ENCODE measurements at places on chromosomes 7 and 10.

DNA sequence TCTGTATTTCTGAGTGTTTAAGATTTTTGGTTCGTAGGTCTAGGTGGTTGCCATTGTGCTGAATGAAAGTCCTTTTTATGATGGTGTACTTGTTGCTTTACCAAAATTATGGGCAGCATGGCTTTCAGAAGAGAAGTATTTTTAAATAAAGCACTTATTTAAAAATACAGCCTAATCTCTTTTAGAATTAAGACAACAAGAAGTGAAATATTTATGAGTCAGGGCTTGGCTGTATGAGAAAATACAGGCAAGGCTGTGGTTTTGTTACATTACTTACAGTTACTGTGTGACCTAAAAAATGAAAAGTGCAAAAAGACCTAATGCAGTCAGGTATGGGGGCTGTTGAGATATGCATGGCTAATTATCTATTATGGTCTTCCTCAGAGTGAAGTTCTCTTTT lies 185.2 kb upstream of the PPP1R3A start:
- no peak for DNase-seq

GRCh38 chr7:103341466-103341865 lies 3.1 kb downstream of the DNAJC2 start:
- DNase-seq = no peak

- no peak for DNase-seq
These were observed 26.2 kb upstream of the INPP5A start for GRCh38 chr10:132511121-132512051.

GRCh38 chr10:106189292-106189691 lies 975.2 kb downstream of the SORCS1 start:
- DNase-seq = no peak

DNA sequence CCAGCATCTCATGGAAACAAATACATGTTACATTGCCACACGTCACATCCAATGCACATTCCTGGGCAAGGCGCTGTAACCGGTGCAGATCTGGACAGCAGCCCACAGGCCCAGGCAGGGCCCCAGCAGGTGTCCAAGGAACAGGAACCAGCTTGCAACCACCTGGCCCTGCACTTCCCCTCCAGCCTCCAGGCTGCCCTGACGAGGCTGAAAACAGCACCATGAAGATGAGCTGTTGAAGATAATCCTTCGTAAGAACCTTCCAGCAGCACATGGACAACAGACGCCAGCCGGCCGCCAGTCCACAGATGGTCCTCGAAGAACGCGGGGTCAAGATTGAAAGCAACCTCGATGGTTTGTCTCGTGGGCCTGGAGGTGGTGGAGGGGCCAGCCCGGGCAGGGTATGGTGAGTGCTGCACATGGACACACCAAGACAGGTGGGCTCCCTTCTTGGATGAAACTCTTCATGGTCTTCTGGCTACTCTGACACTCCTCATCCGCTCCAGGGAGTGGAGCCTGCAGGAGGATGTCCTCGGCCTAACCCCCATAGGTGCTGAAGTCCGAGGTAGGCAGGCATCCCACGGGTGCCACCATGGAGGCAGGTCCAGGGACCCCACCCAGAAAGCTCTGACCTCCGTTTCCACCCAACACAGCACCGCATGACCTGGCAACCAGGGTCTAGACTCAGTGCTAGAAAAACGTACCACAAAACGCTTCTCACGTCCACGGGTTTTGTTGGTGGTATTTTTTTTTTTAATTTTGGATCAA lies 22.9 kb downstream of the PDGFA start:
- DNase-seq = no peak

DNA sequence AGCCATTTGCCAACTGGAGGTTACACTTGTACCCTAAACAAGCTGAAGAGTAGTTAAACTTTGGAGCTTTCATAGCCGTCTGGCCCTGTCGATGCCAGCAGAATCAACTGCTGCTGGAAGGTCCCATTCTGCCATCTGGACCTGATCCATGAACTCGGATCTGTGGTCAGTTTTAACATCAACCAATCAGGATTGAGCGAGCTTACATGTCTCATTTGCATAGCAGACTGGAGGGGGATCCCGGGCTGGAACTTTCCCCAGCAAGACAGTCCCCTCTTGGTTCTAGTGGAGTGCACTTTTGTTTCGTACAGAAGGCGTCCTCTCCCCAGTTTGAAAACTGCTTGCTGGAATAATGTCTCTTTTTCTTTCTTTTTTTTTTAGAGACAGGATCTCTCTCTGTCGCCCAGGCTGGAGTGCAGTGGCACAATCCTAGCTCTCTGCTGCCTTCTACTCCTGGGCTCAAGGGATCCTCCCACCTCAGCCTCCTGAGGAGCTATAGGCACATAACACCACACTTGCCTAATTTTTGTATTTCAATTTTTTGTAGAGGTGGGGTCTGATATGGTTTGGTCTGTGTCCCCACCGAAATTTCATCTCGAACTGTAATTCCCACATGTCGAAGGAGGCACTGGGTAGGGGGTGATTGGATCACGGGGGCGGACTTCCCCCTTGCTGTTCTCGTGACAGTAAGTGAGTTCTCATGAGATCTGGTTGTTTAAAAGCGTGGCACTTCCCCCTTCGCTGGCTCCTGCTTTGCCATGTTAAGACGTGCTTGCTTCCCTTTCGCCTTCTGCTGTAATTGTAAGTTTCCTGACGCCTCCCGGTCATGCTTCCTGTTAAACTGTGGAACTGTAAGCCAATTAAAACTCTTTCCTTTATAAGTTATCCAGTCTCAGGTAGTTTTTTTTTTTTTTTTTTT lies 42.8 kb upstream of the SEPHS1 start:
- no peak for DNase-seq

GRCh38 chr10:283140-283479 lies 147.9 kb downstream of the ZMYND11 start:
- no peak for DNase-seq

GRCh38 chr10:114432566-114433093 lies 28.3 kb upstream of the AFAP1L2 start:
- DNase-seq = no peak

- no peak for DNase-seq
These were observed 99.3 kb downstream of the PPP1R3A start for GRCh38 chr7:113819474-113819873.

GRCh38 chr7:158110661-158111048 lies 477.0 kb downstream of the PTPRN2 start:
- DNase-seq = no peak

DNA sequence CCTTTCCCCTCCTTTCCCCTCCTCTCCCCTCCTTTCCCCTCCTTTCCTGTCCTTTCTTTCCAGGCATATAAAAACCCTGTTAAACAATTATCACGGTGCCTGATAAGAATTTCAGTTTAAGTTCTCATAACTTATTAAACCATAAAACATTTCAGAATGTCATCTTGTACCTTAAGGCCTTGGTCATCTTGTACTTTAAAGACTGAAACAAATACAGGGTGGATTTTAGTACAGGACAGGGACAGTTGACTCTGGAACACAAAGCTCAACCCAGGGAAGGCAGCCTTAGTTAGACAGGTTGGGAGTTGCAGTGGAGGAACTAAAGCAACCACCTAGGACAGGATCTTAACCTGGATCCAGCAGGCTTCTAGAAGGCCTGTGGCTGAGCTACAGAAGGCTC lies 1.2 kb downstream of the AGR3 start:
- no peak for DNase-seq

GRCh38 chr10:12503311-12503710 lies 154.0 kb downstream of the CAMK1D start:
- DNase-seq = peak; percentile 86

DNA sequence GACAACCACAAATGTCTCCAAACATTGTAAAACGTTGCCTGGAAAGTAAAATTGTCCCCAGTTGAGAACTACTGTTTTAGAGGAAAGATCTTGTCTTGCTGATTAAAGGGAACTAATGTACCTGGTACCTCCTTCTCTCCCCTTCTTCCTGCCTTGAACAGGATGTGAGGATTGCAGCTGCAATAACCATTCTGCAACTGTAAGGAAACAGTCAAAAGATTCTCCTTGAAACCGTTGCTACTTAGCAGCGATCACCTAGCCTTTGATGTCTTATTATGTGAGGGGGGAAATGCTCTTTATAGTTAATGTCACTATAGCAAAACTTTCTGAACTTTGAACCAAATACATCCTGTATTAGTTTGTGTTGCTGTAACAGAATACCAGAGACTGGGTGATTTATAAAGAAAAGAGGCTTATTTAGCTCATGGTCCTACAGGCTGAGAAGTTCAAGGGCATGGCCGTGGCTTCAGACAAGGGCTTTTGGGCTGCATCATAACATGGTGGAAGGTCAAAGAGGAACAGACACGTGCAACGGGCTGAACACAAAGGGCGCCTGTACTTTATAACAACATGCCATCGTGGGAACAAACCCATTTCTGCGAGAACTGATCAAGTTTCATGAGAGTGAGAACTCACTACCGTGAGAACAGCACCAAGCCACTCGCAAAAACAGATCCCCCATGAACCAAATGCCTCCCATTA lies 54.2 kb upstream of the PARD3 start:
- DNase-seq = no peak

GRCh38 chr10:21260066-21260465 lies 265.4 kb downstream of the SKIDA1 start:
- no peak for DNase-seq

DNA sequence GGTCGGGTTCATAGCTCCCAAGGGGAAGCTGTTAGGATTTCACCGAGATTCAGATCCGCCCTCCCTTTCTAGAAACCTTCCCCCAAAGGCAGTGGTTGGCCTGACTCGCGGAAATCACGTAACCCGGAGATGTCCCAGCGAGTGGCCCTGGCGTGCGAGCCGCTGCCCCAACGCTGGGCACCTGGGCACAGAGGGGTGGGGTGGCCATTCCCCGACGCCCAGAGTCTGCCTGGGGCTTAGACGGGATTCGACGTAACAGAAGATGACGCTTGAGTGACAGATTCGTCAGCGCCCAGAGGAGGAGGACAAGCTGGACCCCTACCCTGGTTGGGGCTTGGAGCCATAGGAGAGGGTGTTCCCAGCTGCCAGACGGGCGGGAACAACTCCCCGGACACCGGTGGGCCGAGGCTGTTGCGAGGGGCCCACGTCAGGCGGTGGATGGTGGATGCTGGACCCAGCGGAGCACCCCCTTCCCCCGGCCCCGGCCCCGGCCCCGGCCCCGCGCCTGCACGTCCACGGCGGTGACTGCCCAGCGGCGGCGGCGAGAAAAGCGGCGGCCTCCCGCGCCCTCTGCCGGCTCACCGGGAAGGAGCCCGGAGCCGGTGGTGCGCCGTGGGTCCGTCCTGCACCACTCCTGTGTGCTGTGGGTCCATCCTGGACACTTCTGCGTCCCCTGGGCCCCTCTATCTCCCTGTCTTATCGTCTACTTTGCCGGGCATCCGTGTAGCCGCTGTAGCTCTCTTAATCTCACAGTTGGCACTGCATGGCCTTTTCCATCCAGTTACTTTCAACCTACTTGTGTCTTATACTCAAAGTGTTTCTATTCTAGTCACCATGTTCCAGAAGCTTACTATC lies 35.4 kb upstream of the KNDC1 start:
- no peak for DNase-seq

GRCh38 chr7:101486433-101487104 lies 123.9 kb downstream of the COL26A1 start:
- no peak for DNase-seq

DNA sequence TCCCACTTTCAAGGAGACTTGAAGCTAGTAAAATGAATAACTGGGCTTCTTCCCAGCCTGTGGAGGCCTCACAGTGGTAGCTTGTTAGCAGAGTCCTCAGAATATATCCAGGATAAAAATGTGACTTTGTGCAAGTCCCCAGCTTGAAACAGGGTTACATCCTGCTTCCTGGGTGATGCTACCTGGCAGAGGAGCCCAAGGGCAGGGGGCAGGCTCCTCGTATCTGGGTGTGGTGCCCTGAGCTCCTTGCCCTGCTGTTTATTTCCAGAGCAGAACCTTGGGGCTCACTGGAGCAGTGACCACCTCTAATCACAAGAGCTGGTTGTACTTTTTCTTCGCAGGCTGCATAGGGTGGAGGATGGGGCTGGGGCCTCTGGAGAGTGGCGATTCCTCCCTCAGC lies 94.8 kb downstream of the GRK5 start:
- no peak for DNase-seq

GRCh38 chr7:39228946-39229345 lies 251.2 kb downstream of the POU6F2 start:
- peak; percentile 98 for DNase-seq

GRCh38 chr7:80883154-80884025 lies 35.5 kb downstream of the SEMA3C start:
- DNase-seq = no peak

DNA sequence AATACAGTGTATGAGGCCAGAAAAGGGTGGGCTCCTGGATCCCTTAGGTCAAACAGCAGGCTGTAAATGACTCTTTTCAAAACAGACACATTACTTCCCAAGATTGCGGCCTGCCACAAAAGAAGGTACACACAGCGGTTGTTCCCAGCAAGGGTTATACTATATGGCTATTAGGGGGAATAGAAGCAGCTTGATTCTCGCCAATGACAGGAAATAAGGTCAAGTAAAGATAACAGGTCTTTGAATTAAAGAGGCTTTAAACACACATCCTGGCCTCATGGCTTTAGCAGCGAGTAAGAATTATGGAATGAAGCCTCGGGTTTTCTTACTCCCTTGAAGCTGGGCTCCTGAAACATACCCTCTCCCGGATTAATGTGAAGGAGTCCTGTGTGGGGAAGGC lies 58.3 kb downstream of the CYP26A1 start:
- DNase-seq = no peak

DNA sequence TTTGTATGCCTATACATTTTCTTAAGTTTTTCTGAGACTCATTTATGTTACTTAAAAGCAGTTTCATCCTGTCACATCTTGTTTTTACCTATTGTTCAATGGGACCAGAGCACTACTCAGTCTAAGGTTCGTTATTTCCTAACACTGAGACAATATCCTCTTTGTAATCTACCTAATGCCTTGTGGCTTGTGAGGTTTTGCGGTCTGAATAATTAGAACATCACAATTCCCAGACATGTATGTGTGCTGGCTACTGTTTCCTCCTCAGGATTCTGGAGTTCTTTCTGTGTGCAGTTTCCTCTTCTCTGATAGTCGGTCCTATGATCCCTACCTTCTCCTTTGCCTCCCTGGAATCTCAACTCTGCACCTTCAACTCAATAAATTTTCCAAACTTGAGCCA lies 620.2 kb downstream of the ANKRD7 start:
- DNase-seq = no peak

DNA sequence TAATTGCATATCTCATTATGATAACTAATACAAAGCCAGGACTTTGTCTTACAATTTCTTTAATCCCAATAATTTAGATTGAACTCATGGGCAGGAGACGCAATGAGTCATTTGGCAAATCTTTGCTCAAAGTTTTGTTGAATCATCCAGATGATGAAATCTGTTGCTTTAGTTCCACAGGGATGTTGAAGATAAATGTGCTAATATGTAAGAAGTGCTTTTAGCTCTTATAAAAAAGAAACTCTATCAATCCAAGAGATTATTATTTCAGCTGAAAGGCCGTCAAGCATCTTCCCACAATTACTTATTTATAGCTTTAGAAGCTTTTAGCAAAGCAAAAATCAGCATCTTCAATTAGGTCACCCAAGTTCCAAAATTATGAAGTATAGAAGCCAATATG lies 36.8 kb upstream of the ANK3 start:
- no peak for DNase-seq

- no peak for DNase-seq
These were observed 108.9 kb downstream of the UNCX start for GRCh38 chr7:1341361-1342089.

- DNase-seq = no peak
These were observed 29.1 kb downstream of the MKX start for GRCh38 chr10:27716521-27716920.

GRCh38 chr10:30170814-30171213 lies 111.4 kb upstream of the JCAD start:
- DNase-seq = no peak
